Bronchial epithelial cell (primary cell): ENCODE measurements at places on chromosomes 7 and 10.

GRCh38 chr10:99779335-99779734 lies 3.1 kb upstream of the ABCC2 start:
- peak; percentile 72 for DNase-seq

DNA sequence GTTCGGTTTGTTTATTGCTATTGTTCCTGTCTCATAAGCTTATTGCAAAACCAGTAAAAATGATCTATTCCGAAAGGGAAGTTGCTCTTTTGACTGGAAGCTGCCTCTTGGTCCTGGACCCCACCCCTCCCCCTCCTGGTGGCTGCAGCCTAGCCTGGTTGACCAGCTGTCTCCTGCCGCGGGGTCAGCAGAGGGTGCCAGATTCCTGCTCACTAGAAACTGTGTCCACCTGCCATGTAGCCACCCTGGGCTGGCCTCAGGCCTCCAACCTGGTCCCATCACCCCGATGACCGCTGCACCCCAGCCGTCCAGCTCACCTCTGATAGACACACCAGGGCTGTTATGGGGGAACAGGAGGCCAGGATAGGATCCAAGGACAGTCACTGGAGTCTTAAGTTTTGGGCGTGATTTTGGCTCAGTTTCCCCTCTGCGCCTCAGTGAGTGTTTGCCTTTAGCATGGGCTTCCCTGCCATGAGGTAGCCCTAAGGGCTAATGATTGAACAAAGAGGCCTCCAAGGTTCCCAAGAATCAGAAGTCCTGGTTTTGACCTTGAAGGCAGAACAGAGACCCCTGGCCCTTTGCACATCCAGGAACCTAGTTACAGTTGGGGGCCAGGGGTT lies 32.9 kb upstream of the SLF2 start:
- DNase-seq = no peak

- DNase-seq = no peak
These were observed 38.8 kb downstream of the VPS41 start for GRCh38 chr7:38870147-38870546.

DNA sequence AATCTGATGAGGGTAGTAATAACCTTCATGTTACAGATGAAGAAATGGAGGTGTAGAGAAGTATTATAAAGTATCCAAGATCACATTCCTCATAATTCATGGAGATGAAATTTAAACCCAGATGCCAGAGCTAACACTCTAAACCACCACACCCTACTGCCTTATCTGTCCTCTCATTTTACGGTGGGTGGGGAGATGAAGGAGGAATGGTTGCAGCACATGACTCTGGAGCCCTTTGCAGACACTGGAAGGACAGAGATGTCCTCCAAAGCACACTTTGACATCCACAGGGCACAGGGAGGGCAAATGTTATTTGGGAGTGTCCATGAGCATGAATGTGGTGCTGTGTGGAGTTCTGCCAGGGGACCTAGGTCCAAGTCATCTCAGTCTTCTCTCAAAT lies 1.1 kb downstream of the PLEKHS1 start:
- DNase-seq = no peak

- no peak for DNase-seq
These were observed 91.3 kb downstream of the DGKI start for GRCh38 chr7:137755427-137755826.

DNA sequence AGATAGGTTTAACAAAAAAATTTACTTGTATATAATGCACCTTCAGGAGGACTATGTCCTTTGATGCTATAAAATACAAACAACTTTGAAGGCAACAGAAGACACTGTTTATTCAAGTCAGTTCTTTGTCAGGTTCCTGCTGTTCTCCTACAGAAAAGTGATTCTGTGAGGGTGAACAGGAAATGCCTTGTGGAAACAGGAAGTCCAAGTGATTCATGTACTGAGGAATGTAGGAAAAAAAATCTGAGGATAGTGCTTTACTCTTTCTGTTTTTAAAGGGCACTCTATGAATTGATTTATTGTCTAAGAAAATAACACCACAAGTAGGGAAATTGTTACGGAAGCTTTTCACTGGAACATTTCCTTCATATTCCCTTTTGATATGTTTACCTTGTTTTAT lies 171.9 kb downstream of the HDAC9 start:
- DNase-seq = peak; percentile 77

DNA sequence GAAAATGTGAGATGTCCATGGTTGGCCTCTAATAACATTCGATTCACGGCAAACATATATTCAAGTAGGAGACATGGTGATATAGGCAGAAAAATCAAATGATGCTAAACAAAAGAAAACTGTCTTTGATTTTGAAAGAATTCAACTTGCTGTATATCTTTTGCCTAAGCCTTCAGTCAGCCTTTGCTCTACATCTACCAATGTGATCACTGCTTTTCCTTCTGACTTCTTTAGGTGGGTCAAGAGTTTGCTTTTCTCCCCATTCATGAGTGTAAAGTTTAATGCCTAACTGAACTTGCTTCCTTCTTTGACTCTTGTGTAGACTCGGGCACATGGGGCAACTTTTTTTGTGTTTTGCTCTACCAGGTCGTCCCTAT lies 417 bp upstream of the HIF1AN start:
- DNase-seq = no peak

GRCh38 chr7:107697321-107698049 lies 36.9 kb downstream of the SLC26A4 start:
- DNase-seq = no peak

DNA sequence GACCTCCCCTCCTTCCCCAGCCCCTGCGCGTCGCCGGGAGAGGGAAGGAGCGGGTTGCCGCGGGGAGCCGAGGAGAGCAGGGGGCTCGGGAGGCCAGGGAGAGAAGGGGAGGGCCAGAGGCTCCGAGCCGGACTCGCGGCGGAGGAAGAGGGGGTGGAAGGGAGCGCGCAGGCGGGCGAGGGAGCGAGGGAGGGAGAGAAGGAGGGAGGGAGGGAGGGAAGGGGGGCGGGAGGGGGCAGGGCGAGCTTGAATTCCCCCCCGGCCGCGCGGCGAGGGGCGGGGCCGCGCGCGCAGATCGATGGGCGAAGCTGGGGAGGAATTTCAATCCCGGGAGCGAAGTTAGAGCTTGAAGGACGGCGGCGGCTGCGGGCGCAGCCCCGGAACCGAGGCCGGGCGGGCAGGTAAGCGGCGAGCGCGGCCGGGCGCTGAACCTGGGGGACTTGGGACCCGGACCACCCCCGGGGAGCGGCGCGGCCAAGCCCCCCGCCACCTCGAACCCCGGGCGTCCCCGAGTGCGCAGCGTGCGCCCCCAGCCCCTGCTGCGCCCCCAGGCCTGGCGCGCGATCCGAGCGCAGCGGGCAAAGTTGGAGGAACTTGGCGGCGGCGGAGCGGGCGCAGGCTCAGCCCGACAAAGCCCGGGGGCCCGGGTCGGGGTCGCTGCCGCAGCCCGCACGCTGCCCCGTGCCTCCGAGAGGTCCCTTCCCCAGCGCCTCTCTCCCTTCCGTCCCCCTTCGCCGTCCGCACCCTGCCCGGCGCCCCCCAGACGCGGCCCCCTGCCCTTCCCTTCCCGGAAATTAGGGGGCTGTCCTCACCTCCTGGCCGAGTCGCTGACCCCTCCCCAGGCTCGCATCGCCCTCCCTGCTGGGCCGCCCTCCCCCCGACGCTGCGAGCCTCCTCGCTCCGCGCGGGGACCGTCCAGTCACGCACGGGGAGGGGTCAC lies at the start of gene ELFN1:
TSS of gene ELFN1 (plus strand) at position 324 of the 940 bp plus-strand sequence. CDS start 74,320 bp downstream, outside the sequence.
- no peak for DNase-seq
